Thymus (tissue), 14 donors: ENCODE measurements at places on chromosomes 7 and 10.

- DNase-seq = no peak
These were observed 8.1 kb downstream of the TFAM start for GRCh38 chr10:58393317-58393716.

DNA sequence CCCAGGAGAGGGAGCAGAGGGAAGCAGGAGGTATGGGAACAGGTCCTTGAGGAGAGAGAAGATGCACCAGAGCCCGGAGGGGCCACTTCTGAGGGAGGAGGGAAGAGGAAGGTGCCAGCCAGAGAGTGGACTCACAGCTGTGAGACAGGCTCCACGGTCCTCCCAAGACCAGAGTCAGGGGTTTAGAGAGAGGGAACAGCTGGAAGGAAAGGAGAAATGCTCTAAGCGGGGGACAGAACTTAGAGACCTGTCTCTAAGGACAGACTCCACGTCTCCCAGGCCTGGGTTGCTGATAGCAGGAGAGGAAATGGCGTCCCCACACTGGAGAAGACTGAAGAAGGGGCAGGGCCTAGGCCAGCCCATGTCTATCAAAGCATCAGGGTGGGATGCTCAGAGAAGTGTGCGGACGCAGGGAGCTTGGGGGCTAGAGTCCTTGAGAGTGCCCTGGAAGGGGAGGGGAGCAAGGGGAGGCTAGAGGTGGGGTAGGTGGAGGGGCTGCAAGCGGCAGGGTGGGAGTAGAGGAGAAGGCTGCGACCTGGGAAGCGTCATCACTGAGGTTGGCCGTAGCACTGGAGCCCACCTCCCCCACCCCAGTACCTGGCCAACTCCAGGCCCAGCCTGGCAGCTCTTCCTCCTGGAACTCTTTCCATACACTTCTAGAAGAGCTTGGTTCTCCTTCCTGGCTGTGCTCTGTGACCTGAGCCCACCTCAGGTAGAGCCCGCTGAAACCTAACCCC, 25.6 kb upstream of the GRID1 start:
- no peak for DNase-seq

DNA sequence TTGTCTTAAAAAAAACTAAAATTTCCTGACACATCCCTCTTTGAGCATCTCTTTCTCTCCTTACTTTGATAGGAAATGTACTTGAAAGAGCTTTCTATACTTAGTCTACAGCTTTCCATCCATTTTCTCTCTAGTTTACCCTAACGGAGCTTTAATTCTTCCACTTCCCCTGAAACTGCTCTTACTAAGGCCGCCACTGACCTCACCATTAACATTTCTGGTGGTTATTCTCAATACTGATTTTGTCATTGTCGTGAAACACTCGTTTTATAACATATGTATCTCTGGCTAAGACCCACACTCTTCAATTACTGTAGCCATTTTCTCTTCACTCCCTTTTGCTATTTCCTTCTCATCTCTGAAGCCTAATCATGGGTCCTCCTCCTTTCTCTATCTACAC, 262.0 kb upstream of the FERD3L start:
- DNase-seq = no peak

DNA sequence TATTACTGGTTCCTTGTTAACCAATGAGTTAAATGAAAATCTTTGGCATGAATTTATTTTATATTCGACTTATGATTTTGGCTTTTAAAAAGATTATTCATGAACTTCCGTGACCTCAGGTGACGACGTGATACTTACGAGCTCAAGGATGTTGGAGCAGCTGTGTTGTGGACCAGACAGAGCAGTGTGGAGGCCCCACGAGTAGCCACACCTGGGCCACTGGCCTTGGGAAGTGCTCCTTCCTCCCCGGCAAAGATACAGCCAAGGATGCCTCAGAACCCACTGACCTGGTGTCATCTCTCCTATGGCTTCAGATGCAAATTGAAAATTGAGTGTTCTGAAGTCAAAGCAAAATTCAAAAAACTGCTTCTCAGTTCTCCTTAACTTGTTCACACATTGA, 147.5 kb upstream of the PPP2R2D start:
- DNase-seq = no peak

DNA sequence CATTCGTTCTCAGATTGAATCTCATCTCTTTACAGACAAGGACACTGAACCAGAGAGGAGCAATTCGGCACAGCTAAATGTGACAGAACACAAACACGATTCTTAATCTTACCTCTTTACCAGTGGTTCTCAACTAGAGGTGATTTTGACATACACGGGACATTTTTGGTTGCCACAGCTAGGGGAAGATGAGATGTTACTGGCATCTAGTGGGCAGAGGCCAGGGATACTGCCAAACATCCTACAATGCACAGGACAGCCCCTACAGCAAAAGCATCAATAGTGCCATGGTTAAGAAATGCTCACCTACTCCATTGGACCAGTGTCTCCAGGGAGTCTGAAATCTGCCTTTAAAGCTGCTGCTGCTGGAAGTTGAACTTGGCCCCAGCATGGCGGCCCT, 27.3 kb downstream of the PDE1C start:
- DNase-seq = no peak

GRCh38 chr7:102306916-102307677, 20.4 kb downstream of the SH2B2 start:
- peak; percentile 83 for DNase-seq

GRCh38 chr10:21388589-21388988, 136.9 kb downstream of the SKIDA1 start:
- DNase-seq = no peak

DNA sequence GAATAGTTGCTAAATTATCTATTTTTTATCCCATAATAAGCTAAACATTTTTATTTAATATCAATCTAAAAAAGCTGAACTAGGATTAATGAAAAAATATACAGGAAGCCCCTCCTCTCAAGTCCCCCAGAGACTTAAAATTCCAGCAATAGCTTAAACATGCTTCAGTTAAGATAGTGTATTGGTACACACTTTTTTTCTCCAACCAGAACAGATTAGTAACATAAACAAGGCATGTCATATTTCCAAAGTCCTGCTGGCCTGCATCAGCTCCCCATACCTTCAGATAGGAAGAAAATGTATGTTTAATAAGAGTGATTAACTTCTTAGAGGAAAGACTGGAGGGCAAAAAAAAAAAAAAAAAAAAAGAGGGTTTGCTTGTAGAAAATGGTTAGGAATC, 7.1 kb downstream of the TBX20 start:
- no peak for DNase-seq

DNA sequence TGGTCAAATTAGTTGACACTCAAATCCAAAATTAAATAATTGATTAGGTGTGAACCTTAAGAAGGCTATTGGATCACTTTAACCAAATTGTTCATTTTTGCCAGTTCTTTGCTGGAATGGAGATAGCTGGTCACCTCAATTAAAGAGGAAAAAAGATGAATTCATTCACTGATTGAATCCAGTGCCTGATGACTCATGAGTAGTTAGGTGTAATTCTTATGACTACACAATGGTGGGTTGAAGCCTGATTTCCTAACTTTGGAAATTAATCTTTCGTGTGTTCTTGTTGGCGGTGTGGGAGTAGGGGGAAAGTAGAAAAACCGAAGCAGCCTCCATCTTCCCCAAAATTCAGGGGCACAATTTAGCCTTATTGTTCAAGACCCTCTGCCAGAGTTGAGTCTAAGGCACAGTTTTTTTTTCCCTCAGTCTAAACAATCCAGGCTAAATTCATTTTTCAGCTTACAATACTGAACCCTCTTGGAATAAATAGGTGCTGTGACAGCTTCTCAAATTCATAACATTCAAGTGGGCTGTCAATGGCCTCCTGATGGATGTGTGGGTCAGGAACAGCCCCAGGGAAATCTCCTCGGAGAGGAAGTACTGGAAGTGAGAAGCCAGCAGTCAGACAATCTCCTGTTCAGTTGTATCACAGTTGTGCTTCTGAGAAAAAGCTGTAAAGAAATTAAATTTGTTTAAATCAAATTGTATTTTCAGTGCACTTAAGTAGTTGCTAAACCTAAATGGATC, 356.6 kb downstream of the BBS9 start:
- DNase-seq = no peak

- DNase-seq = no peak
These were observed 418.9 kb downstream of the MDFIC start for GRCh38 chr7:115340828-115341227.

- peak; percentile 39 for DNase-seq
These were observed 58.9 kb downstream of the PRKAR2B start for GRCh38 chr7:107103369-107103768.
